RCC 7860 (cell line): ENCODE measurements at places on chromosomes 7 and 10.
A peak's percentile ranks its signal among the peaks of the same experiment; 100 is the strongest.

- DNase-seq = no peak
These were observed 133.5 kb downstream of the GALNT11 start for GRCh38 chr7:152158801-152159587.

DNA sequence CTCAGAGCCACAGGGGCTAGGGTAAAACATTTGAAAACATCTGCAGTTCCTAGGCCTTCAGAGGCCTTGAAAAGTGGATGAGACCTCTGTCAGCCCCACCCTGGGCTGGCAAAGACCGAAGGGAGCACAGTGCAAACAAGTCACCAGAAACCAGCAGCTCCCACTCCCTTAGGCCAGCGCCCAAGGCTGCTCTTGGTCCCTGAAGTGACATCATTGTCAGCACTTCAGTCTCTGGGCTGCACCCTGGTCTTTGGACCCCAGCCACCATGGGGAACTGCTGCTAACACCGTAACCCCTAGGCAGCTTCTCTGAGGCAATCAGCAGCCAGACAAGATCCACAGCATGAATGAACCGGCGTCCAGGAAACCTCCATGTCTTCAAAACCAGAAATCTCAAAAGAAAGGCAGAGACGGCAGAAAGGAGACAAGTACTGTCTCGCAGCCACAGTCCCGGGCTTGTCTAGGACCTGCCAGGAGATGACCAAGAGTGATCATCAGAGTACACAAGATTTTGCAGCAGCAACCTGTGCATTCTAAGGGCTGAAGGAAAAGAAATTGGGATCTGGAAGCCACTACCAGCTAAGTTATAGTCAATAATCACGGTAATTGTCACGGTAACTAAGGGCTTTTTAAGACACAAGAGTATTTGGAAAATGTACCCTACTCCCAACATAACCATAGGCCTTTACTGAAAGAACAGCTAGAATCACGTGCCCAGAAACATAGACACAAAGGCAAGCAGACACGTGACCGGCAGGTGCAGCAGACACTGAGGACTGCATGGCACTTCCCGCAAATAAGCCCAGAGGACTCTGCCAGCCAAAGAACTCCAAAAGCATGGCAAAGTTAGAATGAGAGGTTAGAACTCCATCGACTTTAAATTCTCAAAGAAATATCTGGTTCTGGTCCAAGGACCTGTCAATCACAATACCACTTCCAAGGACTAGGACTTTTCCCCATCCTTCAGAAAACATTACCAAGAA is 23.3 kb downstream of the CPXM2 start:
- DNase-seq = no peak

DNA sequence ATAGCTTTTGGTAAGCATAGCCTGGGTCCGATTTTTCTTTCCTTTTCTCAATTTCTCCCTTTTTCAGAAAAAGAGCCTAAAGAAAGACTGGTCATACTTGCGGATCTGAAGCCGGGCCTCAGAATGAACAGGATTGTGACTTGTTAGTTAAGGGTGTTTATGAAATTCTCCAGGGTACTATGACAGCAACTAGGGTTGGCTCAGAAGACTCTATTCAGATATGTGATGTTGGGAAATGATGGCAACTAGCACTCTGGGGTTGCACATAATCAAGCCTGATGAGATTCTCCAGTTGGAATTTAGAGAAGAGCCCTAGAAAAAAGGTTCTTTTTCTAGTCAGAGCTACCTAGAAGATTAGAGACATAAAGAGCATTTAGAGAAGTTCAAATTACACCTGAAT is 352.4 kb upstream of the POM121L12 start:
- DNase-seq = no peak

GRCh38 chr10:125084191-125084613 is 76.2 kb downstream of the CTBP2 start:
- peak; percentile 96 for DNase-seq

GRCh38 chr7:159102681-159103381 is 41.8 kb downstream of the VIPR2 start:
- no peak for DNase-seq

- no peak for DNase-seq
These were observed 172.8 kb upstream of the AKR1E2 start for GRCh38 chr10:4653160-4653559.

DNA sequence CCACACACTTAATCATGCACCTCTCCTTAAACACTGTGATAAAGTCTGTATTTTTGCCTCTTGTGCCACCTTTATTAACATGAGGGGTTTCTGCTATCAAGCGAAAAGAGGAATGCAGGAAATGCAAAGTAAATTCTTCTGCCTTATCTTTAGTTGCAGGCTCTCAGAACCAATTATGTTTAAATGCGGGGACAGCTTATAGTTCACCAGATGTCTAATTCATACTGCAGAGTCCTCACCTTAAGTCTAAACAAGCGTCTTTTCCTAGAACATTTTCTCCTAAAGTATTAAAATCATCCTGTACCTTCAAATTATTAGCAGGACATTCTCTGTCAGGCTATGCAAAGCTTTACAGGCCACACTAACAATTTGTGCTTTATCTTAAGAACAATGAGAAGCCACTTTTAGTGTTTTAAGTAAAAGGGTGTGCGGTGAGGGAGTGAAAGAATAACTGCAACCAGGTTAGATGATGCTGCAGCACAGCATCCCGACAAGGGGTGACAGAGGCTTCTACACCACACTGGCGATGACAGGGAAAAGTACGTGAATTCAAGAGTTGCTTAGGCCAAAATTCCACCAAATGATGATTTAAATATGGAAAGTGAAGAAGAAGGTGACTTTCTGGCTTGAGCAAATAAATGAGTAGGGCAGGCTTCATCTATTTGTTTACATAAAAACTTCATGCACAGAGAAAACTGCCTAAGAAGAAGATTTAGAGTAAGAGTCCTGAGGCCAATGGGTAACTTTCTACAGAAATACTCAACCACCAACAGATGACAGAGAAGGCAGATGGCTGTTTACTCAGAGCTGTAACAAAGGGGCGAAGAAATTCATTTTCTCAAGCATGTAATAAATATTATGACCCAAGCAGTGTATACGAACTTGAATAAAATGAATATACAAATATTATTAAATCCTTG is 36.0 kb downstream of the EZH2 start:
- DNase-seq = no peak

GRCh38 chr10:79491143-79491835 is 21.0 kb upstream of the EIF5AL1 start:
- DNase-seq = no peak

DNA sequence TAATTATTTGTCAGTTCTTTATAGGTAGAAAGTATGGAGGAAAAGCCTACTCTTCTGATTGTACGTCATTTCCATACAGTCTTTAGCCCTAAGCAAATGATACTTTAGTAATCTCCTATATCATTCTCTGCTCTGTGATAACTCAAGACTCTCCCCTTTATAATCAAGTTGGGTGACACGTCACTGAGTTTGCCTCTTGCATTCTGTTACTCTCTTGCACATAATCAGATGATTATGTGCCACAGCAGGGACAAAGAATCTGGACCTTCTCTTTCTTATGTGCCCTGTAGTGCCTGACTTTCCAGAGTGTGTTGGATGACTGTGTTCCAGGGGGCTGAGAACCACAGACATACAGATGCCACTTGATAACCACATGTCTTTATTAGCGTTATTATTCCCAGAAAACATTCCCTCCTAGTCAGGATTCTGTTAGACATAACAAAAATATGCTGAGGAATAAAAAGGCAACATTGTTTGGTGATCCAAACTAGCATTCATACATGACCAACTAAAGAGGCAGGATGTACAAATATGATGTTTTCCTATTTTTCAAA is 116.4 kb upstream of the HGF start:
- no peak for DNase-seq

DNA sequence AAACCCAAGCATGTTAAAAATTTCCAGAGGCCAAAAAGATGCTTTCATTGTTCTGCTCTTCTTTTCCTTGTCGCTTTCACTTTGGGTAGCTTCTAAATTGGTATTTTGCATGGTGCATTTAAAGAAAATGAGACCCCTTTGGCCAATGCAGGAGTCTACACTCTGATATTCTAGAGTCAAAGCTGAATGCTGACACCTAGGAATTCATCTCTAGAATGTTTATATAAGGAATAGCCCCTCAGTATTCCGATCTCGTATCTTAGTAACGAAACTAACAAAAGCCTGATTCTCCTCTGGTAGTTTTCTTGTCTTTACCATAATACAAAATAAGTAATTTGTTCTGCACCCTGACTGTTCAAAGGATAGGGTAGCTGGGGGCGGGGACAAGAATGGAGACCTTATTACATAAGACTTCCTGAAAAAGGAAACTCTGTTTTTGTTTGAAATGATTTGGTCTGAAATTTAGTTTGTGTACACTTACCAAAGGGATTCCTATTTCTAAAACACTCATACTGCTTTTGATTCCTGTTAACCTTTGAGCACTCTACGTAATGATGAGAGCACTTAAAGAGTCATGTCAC is 17.1 kb downstream of the IKZF1 start:
- DNase-seq = no peak

DNA sequence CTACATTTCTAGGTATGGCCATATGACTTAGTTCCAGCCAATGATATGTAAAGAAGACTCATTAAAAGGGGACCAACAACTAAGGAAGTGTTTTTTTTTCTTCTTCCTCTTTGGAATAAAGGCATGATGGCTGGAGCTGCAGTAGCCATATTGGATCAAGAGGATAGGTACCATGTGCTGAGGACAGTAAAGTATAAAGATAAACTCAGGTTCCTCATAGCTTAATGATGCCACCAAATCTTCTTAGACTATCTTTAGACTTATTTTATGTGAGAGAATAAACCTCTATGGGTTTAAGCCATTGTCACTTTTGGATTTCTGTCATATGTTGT is 85.3 kb downstream of the ANLN start:
- no peak for DNase-seq

GRCh38 chr7:137360087-137360679 is 16.6 kb upstream of the PTN start:
- no peak for DNase-seq

DNA sequence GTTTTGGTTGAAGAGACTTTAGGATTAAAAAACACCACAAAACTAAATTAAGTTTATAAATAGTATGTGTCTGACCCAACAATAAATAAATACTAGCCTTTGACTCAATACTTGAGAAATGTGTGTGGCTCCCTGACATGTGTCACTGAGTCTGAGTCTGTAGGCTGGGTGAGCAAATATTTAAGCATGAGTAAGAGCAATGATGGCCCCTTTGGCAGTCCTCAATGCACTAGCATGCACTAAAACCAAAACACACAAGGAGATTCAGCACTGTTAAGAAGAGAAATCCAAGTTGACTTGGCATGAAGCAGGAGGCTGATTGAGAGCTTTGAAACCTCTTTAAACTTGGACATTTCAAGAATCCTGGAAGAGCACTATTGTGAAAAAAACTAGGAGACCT is 37.1 kb downstream of the CCDC71L start:
- DNase-seq = peak; percentile 71

DNA sequence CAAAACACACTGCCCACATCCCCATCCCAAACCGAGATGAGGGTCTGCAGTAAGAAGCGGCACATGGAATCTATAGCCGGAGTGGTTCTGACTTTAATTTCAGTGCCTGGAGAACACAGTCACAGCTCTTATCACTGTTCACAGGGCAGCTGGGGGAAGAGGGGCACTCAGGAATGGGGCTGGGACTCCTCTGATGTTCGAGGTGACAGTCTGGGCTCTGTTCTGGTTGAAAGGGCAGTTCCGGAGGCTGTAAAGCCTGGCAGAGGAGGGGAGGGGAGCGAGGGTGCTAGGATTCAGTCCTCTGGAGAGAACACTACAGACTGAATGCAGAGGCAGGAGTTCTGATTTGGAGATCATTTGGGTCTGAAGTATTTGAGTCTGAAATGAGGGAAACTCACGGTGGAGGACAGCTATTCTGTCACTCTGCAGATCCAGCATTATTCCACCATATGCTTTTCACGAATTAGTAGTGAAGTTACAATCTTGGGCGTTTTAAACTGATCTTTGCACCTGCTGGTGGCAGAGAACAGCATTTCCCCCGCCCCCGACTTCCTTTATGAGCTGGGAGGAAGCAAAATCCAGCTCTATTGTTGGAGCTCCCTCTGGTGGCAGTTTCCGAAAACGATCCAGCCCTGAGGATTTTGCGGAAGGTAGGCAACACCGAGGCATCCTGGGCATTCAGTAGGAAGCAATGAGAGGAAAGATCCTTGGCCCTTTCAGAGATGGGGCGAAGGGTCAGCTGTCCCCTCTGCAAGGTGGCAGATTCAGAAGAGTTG is 22.7 kb upstream of the KCNK18 start:
- DNase-seq = peak; percentile 49

DNA sequence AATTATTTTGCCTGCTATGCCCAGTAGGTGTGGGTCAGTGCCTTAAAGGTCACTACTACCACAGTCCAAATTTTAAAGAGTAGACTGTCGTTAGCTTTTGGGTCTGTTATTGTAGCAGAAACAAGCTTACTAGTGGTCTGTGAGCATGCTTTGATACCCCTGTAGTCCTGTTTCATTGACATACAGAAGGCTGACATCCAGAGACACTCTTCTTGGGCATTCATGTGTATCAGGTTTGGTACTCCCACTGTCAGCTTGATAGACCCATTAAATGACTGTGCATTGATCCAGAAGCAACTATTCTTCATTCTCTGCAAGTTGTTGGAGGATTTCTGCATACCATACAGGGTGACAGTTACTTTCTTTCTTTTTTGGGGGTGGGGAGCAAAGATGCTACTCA is 884.4 kb upstream of the CELF2 start:
- DNase-seq = no peak

DNA sequence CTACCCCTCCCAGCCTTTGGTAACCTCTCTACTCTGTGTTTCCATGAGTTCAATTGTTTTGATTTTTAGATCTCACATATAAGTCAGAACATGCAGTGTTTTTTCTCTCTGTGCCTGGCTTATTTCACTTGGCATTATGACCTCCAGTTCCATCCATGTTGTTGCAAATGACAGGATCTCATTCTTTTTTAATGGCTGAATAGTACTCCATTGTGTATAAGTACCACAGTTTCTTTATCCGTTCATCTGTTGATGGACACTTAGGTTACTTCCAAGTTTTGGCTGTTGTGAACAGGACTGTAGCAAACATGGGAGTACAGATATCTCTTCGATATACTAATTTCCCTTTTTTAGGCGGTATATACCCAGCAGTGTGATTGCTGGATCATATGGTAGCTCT is 141.6 kb downstream of the LRRC4 start:
- no peak for DNase-seq

DNA sequence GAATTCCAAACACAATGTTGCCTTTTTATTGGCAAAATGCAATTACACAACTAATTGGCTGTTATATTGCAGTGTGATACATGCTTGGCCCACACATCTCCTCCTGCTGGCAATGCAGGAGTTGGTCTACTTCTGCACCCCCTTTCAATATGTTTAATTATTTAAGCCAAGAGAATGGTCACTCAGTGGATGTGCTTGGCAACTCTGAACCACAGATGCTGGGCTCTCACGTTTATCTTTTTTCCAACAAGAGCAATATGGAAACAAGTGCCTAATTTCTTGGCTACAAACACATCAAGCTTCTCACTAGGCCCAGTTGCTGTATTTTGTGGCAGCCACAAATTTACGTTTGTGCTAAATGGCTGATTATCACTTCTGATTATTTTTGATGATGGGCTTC is 1149.2 kb upstream of the CELF2 start:
- no peak for DNase-seq

GRCh38 chr10:110679486-110680272 is 35.5 kb downstream of the RBM20 start:
- no peak for DNase-seq
